A673 (cell line): ENCODE measurements at places on chromosomes 7 and 10. TPM values are rescaled to one million over a fixed set of nuclear protein-coding genes. Genes with fewer than 3 reads are reported as not detected.

- no peaks in the 10 kb centered on the region for H3K36me3 ChIP-seq
- H3K27me3 ChIP-seq, result no peaks in the 10 kb centered on the region
- H3K27ac ChIP-seq, result no peak overlapping the region
- peak; percentile 23 for DNase-seq
Observed at GRCh38 chr10:110337906-110338305, 33.2 kb upstream of the SMNDC1 start.

DNA sequence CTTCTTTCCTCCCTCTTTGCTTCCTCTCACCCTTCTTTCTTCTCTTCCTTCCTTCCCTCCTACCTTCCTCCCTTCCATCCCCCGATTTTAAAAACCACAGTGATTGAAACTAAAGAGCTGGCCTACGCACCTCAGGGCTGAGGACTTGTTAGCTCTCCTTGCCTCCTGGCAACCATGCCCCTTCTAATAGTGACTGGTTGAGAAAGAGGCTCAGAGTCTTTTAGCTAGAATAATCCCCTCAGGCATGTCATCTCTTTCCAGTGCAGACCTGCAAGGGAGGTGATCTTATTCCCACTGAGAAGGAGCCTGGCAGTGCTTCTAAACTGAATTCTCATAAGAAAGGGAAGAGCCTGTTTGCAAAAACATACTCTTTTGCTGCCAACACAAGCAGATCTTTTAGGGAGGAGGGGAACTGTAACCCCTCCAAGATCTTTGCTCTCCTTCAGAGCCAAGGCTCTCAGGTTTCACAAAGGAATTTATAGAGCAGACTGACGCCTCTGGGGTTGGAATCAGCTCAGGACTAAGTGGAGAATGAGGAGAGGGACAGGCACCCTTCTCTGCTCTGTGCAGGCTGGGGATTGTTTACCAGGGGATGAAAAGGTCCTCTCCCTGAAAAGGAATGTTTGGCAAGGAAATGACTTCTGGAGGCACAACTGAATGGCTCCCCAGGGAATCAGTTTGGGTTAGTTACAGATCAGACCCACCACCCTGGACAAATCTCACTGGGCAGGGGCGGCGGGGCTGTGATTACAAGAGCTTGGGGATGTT lies 9.4 kb upstream of the ANKRD1 start:
- H3K27me3 ChIP-seq, result no peaks in the 10 kb centered on the region
- H3K4me3 ChIP-seq, result no peak overlapping the region
- H3K4me1 ChIP-seq, result peaks cover 8% of the 10 kb centered on the region
- DNase-seq, result peak; percentile 71
- peak overlapping the region; percentile 60 for H3K27ac ChIP-seq

DNA sequence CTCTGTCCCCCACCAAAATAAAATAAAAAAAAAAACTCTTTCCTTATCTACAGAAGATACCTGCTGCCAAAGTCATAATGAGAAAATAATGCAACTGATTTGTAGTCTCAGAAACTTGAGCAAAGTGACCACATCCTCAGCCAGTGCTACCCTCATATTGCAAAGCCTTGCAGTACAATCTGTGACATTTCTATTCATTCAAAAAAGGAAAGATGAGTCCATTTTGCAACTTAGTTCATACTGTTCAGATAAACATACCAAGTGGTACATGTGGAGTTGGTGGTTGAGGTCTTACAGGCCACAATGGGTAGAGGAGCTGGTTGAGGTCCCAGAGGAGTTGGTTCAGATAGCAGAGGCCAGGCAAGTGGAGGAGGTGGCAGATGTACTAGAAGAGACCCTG lies 6.5 kb upstream of the EIF5AL1 start:
- H3K36me3 ChIP-seq, result no peaks in the 10 kb centered on the region
- no peak for DNase-seq
- no peaks in the 10 kb centered on the region for H3K4me1 ChIP-seq
- H3K27me3 ChIP-seq, result peaks cover 3% of the 10 kb centered on the region

DNA sequence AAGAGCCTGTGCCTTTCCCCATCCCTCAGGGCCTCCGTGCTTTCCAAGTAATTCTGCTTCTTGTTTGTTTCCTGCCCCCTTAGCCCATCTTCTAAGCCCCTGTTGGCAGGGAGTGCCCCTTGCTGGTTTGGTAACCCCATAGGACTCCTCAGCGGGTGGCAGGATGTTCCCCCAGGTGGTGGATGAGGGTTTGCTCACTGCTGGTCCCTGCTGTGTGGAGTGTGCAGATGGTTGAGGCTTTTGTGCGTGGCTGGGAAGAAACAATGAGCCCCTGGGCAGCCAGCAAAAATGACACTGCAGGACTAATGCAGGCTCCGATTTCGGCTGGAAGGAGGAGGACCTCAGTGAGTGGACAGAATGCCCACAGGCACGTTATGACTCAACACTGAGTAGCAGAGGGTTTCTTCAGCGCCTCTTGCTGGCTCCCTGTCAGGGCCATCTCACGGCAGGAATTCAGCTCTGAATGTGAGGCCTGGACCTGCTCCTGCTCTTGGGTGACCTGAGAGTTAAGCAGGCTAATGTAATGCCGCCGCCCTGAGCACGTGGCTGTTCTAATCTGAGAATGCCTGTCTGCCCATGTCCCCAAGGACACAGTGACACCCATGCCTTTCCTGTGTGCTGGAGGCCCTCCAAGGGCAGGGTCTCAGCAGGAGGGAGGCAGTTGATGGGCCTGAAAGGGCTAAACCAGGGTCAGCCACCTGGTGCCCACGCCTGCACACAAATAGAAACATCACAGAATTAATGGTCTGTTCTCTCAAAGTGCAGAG lies 16.6 kb downstream of the BAG3 start:
- H3K36me3 ChIP-seq, result peaks cover 29% of the 10 kb centered on the region
- H3K4me1 ChIP-seq, result peaks cover 34% of the 10 kb centered on the region
- no peak overlapping the region for H3K4me3 ChIP-seq
- peak overlapping the region; percentile 39 for H3K27ac ChIP-seq
- peak; percentile 67 for DNase-seq

GRCh38 chr7:42893346-42894240 lies 18.3 kb downstream of the C7orf25 start:
- H3K27me3 ChIP-seq, result no peaks in the 10 kb centered on the region
- no peak overlapping the region for H3K27ac ChIP-seq
- DNase-seq, result no peak
- no peaks in the 10 kb centered on the region for H3K4me1 ChIP-seq
- H3K4me3 ChIP-seq, result no peak overlapping the region

- DNase-seq, result no peak
- no peaks in the 10 kb centered on the region for H3K36me3 ChIP-seq
- H3K27me3 ChIP-seq, result no peaks in the 10 kb centered on the region
- H3K27ac ChIP-seq, result no peak overlapping the region
Observed at GRCh38 chr10:128869101-128869749, 597.8 kb upstream of the MGMT start.

DNA sequence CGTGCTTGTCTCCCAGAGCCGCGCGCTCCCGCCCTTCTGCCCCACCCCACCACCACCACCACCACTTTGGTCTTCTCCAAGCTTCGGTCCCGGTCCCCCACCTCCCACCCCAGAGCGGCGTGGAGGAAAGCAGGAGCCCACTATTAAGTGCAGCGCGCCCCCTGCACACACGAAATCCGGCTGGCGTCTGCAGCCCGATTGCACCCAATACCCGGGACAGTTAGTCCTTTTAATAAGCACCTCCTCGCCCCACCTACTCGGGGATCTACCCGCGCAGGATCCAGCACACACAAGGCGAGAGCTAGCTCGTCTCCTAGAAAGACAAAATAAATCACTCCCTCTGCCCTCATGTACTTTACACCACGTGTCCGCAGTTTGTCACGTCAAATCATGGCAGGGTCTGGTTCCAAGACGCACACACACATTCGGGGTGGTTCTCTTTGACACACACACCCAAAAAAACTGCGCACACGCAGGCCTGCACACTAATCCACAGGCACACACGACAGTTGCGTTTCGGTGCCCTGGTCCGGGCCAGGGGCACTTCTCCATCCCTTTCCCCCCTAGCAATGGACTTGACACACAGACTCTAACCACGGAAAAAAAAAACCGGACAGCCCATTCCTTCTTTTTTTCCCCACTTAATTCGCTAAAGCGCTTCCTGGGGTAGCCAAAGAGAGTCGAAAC lies 1.6 kb downstream of the SFMBT2 start:
- H3K36me3 ChIP-seq, result no peaks in the 10 kb centered on the region
- no peak overlapping the region for H3K27ac ChIP-seq
- peaks cover 86% of the 10 kb centered on the region for H3K27me3 ChIP-seq
- H3K4me1 ChIP-seq, result peaks cover 22% of the 10 kb centered on the region

- peaks cover 6% of the 10 kb centered on the region for H3K4me1 ChIP-seq
- no peak for DNase-seq
- H3K4me3 ChIP-seq, result no peak overlapping the region
- no peak overlapping the region for H3K27ac ChIP-seq
Observed at GRCh38 chr10:31961277-31962074, 32.8 kb upstream of the ARHGAP12 start.

Gene MYPN
- total RNA-seq, result 0.87 and 1.7 TPM in 2 replicates

Gene SEMA4G
- 6.1 and 9.2 TPM in 2 replicates for total RNA-seq

Gene GBX1
- total RNA-seq, result not detected in 2 replicates

- no peaks in the 10 kb centered on the region for H3K27me3 ChIP-seq
- no peak for DNase-seq
- H3K36me3 ChIP-seq, result no peaks in the 10 kb centered on the region
- H3K27ac ChIP-seq, result no peak overlapping the region
- no peak overlapping the region for H3K4me3 ChIP-seq
Observed at GRCh38 chr10:24438800-24439199, 229.9 kb downstream of the KIAA1217 start.

Gene CPN1
- not detected in 2 replicates for total RNA-seq
